AG09309 (cell line): ENCODE measurements at places on chromosomes 16 and 17.
A peak's percentile ranks its signal among the peaks of the same experiment; 100 is the strongest.

- no peak for DNase-seq
These were observed 1.0 kb upstream of the ANKRD40CL start for GRCh38 chr17:50768346-50768761.

GRCh38 chr16:81879625-81880024 lies 100.5 kb downstream of the PLCG2 start:
- no peak for DNase-seq

GRCh38 chr17:9226794-9227135 lies 205.5 kb downstream of the NTN1 start:
- no peak for DNase-seq

DNA sequence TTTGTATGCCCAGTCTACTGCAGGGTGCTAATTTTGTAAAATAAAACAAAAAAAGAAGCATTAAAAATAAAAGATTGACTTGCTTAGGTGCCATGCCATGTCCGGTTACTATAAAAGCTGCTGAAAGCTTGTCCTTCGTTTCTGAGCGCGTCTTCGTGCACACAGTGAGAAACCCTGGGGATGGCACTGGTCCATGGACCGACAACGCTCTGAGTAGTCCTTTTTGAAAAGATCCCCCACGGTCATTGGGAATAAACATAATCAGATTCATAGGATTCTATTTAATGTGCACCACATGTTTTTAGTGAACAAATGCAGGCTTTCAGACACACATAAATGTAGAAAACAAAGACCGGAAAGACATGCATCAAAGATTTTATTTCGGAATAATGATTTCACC lies 146.3 kb downstream of the XYLT1 start:
- no peak for DNase-seq

GRCh38 chr16:84331998-84332780 lies 36.1 kb upstream of the ATP2C2 start:
- no peak for DNase-seq

DNA sequence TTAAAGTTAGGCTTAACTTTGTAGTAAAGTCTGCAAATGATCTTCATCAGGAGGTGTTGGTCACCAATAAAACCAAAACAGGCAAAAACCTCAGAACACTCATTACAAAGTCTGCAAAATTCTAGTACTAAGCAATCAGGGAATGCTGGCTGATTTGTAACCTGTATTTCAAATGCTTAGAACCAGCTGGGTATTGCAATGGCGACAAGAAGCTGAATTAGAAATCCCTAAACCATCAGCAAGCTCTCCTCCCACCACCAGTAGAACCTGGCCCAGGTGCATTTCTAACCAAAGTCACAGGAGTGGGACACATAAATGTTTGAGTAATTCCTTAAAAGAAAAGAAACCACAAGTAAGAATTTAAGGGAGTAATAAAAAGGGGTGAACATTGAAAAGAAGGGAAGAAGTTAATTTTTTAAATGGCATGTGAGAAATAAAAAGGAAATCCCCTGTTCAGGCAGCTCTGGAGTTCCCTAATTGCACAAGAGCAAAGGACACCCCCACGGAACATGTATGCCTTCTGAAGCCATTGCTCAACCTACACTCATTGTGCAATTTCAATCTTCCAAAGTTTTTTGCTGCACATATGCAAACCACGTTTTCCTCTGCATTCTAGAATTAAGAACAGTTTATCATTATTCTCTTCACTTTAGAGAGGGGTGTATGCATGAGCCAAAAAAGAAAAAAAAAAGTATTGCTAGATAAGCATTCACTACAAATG lies 102.9 kb downstream of the HIC1 start:
- peak; percentile 84 for DNase-seq

DNA sequence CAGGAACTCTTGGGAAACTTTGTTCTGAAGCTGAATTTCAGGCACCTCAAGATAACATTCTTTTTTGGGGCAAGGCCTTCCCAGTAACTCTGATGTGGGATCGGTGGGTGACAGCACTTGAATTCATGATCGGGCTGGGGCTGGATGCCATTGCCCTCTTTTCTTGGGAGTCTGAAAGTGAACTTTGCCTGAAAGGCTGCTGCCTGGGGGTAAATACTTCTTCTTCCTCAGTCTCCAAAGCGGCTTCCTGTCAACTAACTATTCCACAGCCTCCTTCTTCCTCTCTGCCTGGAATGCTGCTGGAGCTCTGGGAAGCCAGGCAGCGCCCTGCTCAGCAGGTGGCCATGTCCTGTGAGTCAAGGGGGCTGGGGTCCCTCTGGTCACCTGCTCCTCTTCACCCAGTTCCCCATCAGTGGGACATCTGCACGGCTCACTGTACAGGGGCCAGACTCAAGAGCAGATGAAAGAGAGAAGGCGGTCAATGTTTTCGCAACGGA lies 79.5 kb downstream of the WIPI1 start:
- no peak for DNase-seq

- no peak for DNase-seq
These were observed 19.9 kb downstream of the CRAMP1 start for GRCh38 chr16:1631931-1632637.

DNA sequence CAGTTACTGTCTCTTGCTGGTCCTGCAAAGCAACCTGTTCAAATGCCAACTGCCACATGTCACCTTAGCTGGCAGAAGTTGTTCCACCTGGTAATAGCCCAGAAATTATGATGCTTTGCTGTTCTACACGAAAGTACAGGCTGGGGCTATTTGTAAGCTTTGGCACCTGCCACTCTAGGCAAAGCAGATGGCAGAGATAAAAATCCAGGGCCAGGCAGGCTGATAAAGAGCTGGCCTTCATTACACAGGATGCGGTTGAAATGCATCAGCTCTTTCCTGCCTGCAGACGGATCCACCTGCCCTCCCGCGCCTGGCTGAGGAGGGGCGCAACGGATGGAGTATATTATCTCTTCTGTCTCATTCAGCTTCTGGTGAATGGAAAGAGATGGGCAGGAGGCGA lies 29.3 kb upstream of the KDM8 start:
- no peak for DNase-seq

DNA sequence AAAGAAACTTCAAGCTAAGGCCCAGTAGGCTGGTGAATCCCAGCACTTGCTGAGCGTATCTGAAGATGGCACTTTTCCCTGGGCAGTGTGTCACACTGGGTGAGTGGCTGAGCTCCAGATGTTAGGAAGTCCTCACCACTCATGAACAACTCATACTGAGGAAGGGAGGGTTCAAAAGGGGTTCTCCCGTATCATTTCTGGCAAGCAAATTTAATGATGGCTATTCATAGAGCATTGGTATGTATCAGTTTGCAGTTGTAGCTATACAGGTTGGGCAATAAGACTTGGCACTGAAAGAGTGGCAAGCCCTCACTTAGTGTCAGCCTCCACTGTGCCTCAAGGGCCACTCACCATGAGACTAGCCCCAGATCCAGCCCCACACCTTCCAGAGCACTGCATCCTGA lies 10.7 kb downstream of the GFOD2 start:
- DNase-seq: peak; percentile 28

DNA sequence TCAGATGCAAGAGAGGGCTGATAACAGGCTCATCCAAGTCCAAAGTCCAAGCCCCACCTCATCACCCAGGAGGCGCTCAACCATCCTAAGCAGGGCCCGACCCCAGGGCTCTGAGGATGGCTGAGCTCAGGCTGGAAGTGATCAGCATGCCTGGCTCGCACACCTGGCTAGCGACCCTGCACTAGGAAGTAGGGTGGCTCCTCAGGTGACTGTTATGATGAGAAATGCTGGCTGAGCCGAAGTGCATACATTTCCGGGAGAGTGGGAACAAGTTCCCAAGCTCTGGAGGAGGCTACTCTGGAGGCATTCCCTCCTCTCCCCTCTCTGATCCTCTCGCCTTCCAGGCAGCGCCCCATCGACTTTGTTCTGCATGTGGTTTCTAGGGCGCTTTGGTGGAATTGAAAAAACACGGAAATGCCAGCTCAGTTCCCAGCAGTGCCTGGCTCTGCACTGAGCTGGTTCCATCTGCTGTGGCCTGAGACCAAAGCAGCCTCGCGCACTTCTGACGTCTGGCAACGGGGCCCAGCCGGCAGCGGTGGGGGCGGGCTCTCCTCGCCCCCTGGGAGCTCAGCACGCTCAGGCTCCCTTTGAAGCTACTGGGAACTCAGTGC lies 130.3 kb downstream of the IRF8 start:
- DNase-seq: no peak

GRCh38 chr16:25493136-25493811 lies 198.5 kb upstream of the HS3ST4 start:
- no peak for DNase-seq

DNA sequence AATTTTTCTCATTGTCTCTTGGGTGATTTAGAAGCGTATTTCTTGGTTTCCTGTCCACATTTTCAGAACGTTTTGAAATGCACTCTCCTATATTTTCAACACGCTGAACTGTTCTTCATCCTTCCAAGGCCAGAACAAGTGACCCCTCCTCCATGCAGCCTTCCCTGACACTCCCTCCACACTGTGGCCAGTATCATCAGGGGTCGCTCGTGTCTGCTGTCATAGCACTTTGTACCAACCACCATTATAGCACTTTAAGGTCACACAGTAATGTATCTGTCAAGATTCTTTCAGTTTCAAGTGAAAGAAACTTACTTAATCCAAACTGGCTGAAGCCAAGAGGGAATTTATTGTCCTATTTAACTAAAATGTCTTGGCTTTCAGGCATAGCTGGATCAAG lies 17.5 kb upstream of the IL21R start:
- DNase-seq: no peak

DNA sequence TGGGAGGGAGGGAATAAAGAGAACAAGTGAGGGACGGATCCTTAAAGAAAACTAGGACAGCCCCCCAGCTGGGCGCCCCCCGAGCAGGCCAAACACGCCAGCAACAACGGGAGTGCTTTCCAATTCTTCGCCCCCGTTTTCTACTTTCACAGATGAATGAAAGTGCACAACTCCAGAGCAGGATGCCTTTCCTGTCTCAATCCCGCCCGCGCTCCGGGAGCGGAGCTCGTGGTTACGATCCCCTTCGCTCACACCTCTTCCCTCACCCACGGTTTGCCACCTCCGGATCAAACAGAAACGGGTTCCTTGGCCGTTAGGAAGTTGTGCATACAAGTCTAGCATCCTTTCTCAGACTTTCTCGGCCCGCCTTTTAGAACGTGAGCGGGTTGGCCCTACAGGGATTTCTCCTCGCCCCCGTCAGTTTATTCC lies 680 bp downstream of the SKA2 start:
- no peak for DNase-seq

DNA sequence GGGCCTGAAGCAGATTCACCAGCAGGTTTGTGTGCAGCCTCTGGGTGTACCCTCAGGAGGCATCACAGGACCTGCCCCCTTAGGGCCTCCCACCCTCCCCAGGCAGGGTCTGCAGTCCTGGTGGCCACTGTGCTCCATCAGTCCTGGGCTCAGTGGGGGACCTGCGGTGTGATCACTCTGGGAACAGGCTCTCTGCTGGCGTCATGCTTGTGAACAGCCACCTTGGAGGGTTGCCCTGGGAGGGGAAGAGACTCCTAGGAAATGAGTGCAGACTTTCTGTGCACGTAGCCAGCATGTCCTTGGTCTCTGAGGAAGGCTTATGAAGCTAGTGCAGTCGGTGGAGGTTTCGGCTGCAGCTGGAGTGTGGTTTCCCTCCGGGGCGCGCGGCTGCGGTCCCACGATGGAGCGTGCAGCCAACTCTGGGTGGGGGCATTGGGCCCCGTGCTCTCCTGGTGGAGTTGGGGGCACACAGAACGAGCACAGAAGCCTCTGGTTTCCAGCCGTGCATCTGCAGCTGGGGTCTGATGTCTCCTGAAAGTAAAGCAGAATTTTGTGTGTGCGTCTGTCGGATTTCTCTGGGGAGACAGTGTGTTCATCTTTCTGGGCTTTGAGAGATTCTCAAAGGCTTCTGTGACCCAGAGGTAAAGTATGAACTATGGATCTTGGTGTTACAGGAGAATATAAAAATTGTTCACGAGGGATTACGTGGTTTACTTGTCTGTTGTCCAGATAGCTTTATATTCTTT lies 68.1 kb upstream of the ZNF750 start:
- DNase-seq: no peak

- no peak for DNase-seq
These were observed 46.2 kb upstream of the RBFOX3 start for GRCh38 chr17:79657036-79657435.

DNA sequence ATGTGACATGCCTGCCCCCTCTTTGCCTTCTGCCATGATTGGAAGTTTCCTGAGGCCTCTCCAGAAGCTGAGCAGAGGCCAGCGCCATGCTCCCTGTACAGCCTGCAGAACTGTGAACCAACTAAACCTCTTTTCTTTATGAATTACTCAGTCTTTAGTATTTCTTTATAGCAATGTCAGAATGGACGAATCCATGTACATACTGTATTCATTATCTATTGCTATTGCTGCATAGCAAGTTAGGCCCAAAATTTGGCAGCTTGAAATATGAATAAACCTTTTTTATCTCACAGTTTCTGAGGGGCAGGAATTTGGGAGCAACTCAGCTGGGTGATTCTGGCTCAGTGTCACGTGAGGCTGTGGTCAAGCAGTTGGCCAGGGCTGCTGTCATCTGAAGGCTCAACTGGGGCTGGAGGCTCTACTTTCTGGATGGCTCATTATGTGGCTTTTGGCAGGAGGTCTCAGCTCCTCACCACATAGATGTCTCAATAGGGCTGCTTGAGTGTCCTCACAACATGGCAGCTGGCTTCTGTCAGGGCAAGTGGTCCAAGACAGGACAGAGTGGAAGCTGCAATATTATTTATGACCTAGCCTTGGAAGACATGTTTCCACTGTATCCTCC lies 40.0 kb downstream of the SOCS1 start:
- DNase-seq: no peak
